ENCODE measurements at places on chromosomes 1 and 21. TPM values are rescaled to one million over a fixed set of nuclear protein-coding genes. Genes with fewer than 3 reads are reported as not detected.

FAM78B gene
- polyA plus RNA-seq = 0.24 TPM

DIO1 gene
- polyA plus RNA-seq = 0.04 TPM

RASAL2 gene
- polyA plus RNA-seq = 14.3 TPM

TMPRSS2 gene
- polyA plus RNA-seq = 66.6 TPM

USP21 gene
- polyA plus RNA-seq = 22.9 TPM

PTPN7 gene
- 1.9 TPM for polyA plus RNA-seq

IGSF5 gene
- not detected for polyA plus RNA-seq

LCE3D gene
- 3.6 TPM for polyA plus RNA-seq

CLIC6 gene
- 0.68 TPM for polyA plus RNA-seq

ARL8A gene
- 18.6 TPM for polyA plus RNA-seq

AGPAT3 gene
- polyA plus RNA-seq = 15.3 TPM

SPRR2F gene
- 135 TPM for polyA plus RNA-seq

CASP9 gene
- 10.3 TPM for polyA plus RNA-seq

B3GALT5 gene
- 0.49 TPM for polyA plus RNA-seq

LCK gene
- polyA plus RNA-seq = 2.4 TPM

FCRL5 gene
- polyA plus RNA-seq = 0.04 TPM

ACBD3 gene
- 9.5 TPM for polyA plus RNA-seq

UBE2U gene
- polyA plus RNA-seq = not detected

ITLN1 gene
- polyA plus RNA-seq = 0.20 TPM

ALX3 gene
- 0.06 TPM for polyA plus RNA-seq

SYNC gene
- polyA plus RNA-seq = 4.9 TPM

TRAF5 gene
- 3.2 TPM for polyA plus RNA-seq

MXRA8 gene
- polyA plus RNA-seq = 7.5 TPM

DMRTA2 gene
- 1.5 TPM for polyA plus RNA-seq

KCNJ15 gene
- 4.2 TPM for polyA plus RNA-seq

GSTM3 gene
- polyA plus RNA-seq = 77.5 TPM

UBXN10 gene
- polyA plus RNA-seq = 1.2 TPM

SYCP1 gene
- not detected for polyA plus RNA-seq

PPOX gene
- polyA plus RNA-seq = 11.7 TPM

UBE4B gene
- polyA plus RNA-seq = 23.2 TPM

CTH gene
- polyA plus RNA-seq = 3.4 TPM

RAB42 gene
- polyA plus RNA-seq = 0.51 TPM

TSPEAR gene
- 0.01 TPM for polyA plus RNA-seq

TAS1R3 gene
- polyA plus RNA-seq = 0.28 TPM

RCSD1 gene
- 1.7 TPM for polyA plus RNA-seq

CLDN8 gene
- polyA plus RNA-seq = 1.4 TPM

LCE2A gene
- polyA plus RNA-seq = not detected

WDR64 gene
- not detected for polyA plus RNA-seq

PACC1 gene
- 3.6 TPM for polyA plus RNA-seq

NVL gene
- 20.1 TPM for polyA plus RNA-seq

NTRK1 gene
- 0.06 TPM for polyA plus RNA-seq

SLC22A15 gene
- polyA plus RNA-seq = 3.1 TPM

Data from esophagus (tissue), 2 donors.